Hepatocyte (in vitro differentiated cells): ENCODE measurements at places on chromosomes 16 and 17. TPM values are rescaled to one million over a fixed set of nuclear protein-coding genes. Genes with fewer than 3 reads are reported as not detected.

- peak; percentile 87 for DNase-seq
Observed at GRCh38 chr16:75555213-75555706, 792 bp downstream of the TMEM231 start.

Gene KREMEN2
- total RNA-seq, result 0.52 and 3.6 TPM in 2 replicates

- no peak for DNase-seq
Observed at GRCh38 chr16:78005881-78006280, 16.5 kb upstream of the CLEC3A start.

Gene QRICH2
- 2.8 and 3.6 TPM in 2 replicates for total RNA-seq

- DNase-seq, result no peak
Observed at GRCh38 chr16:12079412-12079965, 103.0 kb downstream of the SNX29 start.

- DNase-seq, result no peak
Observed at GRCh38 chr17:67052720-67053437, 8.5 kb downstream of the CACNG1 start.

Gene SHISA9
- 1.1 and 1.3 TPM in 2 replicates for total RNA-seq

DNA sequence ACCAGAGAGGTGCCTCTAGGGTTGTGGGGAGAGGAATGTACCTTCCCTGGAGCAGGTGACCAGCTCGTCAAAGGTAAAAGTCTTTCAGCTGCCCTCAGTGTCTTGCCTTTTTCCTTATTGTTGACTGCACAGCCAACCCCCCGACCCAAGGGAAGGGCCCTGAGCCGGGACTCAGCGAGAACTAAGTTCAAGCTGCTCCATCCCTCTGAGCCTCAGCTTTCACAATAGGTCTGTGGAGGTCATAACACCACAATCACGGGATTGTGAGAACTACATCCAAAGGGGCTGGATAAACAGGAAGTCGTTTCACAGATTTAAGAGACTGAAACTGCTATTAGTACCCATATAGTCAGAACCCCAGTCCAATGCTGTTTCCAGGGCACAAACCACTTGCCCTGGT lies 2.6 kb upstream of the KRT36 start:
- no peak for DNase-seq

- no peak for DNase-seq
Observed at GRCh38 chr17:60724647-60725046, 47.0 kb downstream of the BCAS3 start.

DNA sequence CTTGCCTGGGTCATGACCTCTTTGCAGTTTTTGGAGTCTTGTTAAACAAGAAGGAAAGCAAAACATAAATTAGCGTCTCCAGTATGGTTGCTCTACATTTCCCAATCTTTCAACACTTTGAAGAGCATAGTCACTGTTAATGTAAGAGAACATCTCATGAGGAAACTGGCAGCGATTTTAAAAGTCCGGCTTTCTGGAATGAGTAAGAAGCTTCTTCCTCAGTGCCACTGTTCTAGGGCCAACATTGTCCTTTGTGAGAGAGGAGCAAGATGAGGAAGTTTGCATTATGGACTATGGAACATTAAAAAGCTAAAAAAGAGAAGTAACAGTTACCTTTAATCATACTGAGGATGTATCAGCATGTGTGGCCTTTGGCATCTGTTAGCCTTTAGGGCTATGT lies 73.1 kb downstream of the WNT3 start:
- DNase-seq, result no peak

GRCh38 chr16:58056580-58056979 lies 31.0 kb downstream of the MMP15 start:
- DNase-seq, result no peak

GRCh38 chr16:65808790-65809189 lies 557.7 kb upstream of the CDH5 start:
- no peak for DNase-seq

Gene CPHXL2
- total RNA-seq, result not detected in 2 replicates

- no peak for DNase-seq
Observed at GRCh38 chr16:48081656-48082055, 74.1 kb downstream of the ABCC12 start.

Gene LRRC46
- total RNA-seq, result not detected in 2 replicates

GRCh38 chr17:29956225-29956624 lies 14.8 kb downstream of the EFCAB5 start:
- DNase-seq, result no peak

DNA sequence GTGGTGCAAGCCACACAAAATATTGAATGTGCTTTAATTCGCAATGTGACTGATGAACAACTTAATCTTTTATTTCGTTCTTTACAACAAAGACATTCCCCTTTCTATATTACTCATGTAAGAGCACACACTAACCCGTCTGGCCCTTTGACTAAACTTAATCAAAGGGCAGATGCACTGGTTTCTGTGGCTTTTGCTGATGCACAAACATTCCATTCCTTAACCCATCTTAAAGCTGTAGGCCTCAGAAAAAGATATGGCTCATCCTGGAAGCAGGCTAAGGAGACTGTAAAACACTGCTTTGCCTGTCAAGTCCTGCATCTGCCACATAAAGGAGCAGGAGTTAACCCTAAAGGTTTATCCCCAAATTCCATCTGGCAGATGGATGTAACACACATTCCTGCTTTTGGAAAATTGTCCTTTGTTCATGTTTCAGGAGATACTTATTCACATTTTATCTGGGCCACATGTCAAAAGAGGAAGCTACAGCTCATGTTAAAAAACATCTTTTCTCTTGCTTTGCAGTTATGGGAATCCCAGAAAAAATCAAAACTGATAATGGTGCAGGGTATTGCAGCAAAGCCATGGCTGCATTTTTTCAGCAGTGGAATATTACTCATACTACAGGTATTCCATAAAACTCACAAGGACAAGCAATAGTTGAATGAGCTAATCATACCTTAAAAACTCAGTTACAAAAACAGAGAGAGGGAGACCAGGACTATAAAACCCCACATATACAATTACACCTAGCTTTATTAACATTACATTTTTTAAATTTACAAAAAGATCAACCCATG lies 137.2 kb downstream of the AHSP start:
- DNase-seq, result no peak

- peak; percentile 33 for DNase-seq
Observed at GRCh38 chr16:28212532-28212873, 738 bp upstream of the XPO6 start.

Gene SRCAP
- 9.6 and 15.3 TPM in 2 replicates for total RNA-seq

- DNase-seq, result no peak
Observed at GRCh38 chr17:79891113-79891730, 52.0 kb upstream of the CBX4 start.

DNA sequence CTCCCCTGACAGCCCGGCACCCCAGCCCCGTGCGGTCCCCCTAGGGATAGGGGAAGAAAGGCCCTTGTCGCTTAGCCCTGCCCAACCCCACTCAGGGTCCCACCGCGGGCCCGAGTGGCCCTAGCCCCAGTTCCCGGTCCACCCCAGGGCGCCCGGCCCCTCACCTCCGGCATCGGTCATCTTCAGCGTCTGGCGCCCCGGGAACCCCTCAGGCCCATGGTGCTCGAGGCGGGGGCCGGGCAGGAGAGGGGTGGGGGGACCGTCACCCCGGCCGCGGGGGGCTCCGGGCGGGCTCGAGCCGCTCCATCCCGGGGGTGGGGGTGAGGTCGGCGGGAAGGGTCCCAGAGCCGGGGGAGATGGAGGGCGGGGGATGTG lies 620 bp downstream of the SAMD14 start:
- DNase-seq, result no peak

- DNase-seq, result no peak
Observed at GRCh38 chr17:74856112-74856511, 3.6 kb downstream of the GRIN2C start.

GRCh38 chr16:10808218-10808617 lies 10.4 kb downstream of the TVP23A start:
- DNase-seq, result no peak
